ENCODE measurements at places on chromosomes 11 and 22.

GRCh38 chr11:120306519-120307242 is 18.4 kb upstream of the TLCD5 start:
- no peak for DNase-seq
- H3K36me3 ChIP-seq, result no peaks in the 10 kb centered on the region
- no peak overlapping the region for H3K27ac ChIP-seq
- no peak overlapping the region for H3K4me3 ChIP-seq
- peaks cover 40% of the 10 kb centered on the region for H3K27me3 ChIP-seq
- peaks cover 3% of the 10 kb centered on the region for H3K4me1 ChIP-seq

- DNase-seq, result no peak
- no peaks in the 10 kb centered on the region for H3K4me1 ChIP-seq
- no peak overlapping the region for H3K27ac ChIP-seq
- H3K4me3 ChIP-seq, result no peak overlapping the region
- H3K36me3 ChIP-seq, result no peaks in the 10 kb centered on the region
Observed at GRCh38 chr11:125483592-125483991, 12.5 kb downstream of the FEZ1 start.

GRCh38 chr11:113722221-113722620 is 16.1 kb upstream of the TMPRSS5 start:
- H3K27me3 ChIP-seq, result no peaks in the 10 kb centered on the region
- H3K4me1 ChIP-seq, result no peaks in the 10 kb centered on the region
- peaks cover 6% of the 10 kb centered on the region for H3K36me3 ChIP-seq
- no peak overlapping the region for H3K4me3 ChIP-seq
- no peak for DNase-seq
- H3K27ac ChIP-seq, result no peak overlapping the region

- peaks cover 12% of the 10 kb centered on the region for H3K27me3 ChIP-seq
- no peaks in the 10 kb centered on the region for H3K4me1 ChIP-seq
- H3K36me3 ChIP-seq, result no peaks in the 10 kb centered on the region
- no peak for DNase-seq
Observed at GRCh38 chr11:78941226-78941851, 366.7 kb upstream of the NARS2 start.

GRCh38 chr11:2207773-2208621 is 36.4 kb upstream of the TH start:
- no peaks in the 10 kb centered on the region for H3K36me3 ChIP-seq
- no peaks in the 10 kb centered on the region for H3K4me1 ChIP-seq
- no peaks in the 10 kb centered on the region for H3K27me3 ChIP-seq
- DNase-seq, result no peak
- no peak overlapping the region for H3K27ac ChIP-seq

DNA sequence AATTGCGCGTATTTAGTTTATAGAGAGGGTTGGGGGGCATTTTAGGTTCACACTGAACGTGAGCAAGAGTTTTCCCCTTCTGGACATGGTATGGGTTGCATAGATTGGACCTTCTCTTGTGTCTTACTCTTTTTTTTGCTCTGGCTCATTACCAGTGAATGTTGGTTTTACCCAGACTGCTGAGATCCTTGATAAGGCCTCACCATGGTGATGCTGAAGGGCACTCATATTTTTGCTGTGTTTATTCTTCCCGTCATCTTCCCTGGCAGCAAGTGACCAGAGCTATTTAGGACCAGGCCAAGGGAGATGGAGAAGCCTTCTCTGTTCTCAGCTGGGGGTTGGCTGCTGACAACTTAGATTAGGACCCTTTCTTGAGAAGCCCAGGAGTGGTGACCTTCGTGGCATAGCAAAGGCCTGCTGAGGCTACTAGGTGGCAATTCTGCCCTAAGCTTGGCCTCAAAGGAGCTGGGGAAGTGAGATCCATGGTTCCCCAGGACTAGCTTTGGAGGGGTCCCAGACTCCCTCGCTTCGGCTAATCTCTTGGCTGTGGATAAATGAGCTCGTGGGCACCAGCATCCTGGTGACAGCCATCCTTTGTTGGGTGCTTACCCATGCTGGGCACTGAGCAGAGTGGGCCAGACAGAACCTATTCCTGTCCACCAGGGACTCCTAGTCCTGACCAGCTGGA is 47.3 kb downstream of the GRIK4 start:
- H3K27ac ChIP-seq, result no peak overlapping the region
- H3K4me1 ChIP-seq, result peaks cover 8% of the 10 kb centered on the region
- no peak overlapping the region for H3K4me3 ChIP-seq

DNA sequence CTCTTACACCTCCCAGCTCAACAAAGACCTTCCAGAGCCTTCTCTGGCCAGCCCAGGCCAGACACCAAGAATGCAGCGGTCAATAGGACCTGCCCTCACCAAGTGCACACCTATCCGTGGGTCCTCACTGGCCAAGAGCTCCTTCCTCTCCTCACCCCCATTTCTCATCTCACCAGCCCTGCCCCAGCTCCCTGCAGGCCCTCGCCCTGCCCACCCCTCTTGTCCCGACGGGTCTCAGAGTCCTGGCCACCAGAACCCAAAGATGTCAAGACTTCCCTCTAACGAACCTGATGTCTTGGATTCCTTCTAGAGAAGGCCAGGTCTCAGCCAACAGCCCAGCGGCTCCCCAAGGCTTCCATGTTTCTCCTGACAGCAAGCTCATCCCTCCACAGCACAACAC is 43.6 kb downstream of the IGF2 start:
- no peak for DNase-seq
- H3K36me3 ChIP-seq, result peaks cover 7% of the 10 kb centered on the region
- no peaks in the 10 kb centered on the region for H3K4me1 ChIP-seq
- no peak overlapping the region for H3K4me3 ChIP-seq
- H3K27me3 ChIP-seq, result peaks cover 49% of the 10 kb centered on the region
- H3K27ac ChIP-seq, result no peak overlapping the region

- H3K27ac ChIP-seq, result no peak overlapping the region
- H3K4me1 ChIP-seq, result peaks cover 33% of the 10 kb centered on the region
- no peaks in the 10 kb centered on the region for H3K27me3 ChIP-seq
- H3K36me3 ChIP-seq, result no peaks in the 10 kb centered on the region
- no peak for DNase-seq
- peak overlapping the region; percentile 56 for H3K4me3 ChIP-seq
Observed at GRCh38 chr11:65538232-65538914, 13.5 kb downstream of the SCYL1 start.

DNA sequence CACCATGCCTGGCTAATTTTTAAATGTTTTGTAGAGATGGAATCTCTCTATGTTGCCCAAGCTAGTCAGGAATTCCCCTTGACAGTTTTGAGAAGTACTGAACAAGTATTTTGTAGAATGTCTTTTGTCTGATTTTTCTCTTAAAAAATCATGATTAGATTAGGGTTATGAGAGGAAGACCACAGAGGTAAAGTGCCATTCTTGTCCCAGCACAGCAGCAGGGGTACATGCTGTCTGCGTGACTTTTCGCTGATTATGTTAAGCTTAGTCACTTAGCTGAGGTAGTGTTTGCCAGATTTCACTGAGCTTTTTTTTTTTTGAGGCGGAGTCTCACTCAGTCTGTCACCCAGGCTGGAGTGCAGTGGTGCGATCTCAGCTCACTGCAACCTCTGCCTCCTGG is 13.6 kb upstream of the NUP160 start:
- peak overlapping the region; percentile 96 for H3K27ac ChIP-seq
- peak overlapping the region; percentile 72 for H3K4me3 ChIP-seq
- no peaks in the 10 kb centered on the region for H3K27me3 ChIP-seq

DNA sequence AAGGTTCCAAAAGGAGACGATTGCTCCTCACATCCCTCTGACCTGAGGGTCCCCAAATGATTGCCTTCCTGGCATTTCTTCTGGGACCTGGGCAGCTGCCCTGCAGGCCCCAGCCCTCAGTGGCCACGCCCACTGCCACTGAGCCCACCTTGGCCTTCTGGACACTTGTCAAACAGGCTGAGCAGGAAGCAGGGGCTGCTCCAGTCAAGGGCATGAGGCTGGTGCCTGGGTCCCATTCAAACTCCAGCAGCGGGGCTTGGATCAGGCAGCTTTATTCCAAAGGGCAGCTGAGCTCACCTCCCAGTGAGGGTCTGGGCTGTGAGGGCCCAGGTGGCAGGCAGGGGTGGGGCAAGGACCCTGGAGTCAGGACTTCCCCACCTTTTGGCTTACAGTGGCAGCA is 13.6 kb downstream of the KCTD17 start:
- peaks cover 13% of the 10 kb centered on the region for H3K27me3 ChIP-seq
- peaks cover 13% of the 10 kb centered on the region for H3K4me1 ChIP-seq
- no peak overlapping the region for H3K27ac ChIP-seq
- H3K36me3 ChIP-seq, result no peaks in the 10 kb centered on the region

DNA sequence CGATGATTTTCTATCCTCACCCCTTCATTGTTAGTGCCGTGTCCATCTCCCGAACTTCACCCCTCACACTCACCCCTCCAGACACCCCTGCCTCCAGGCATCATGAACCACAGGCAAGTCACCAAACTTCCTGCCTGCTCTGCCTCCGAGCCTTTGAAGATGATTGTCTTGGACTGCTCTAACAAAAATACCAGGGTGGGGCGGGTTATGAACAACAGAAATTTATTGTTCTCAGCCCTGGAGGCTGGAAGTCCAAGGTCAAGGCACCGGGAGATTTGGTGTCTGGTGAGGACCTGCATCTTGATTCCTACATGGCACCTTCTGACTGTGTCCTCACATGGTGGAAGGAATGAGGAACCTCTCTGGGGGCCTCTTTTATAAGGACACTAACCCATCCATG is 1508.3 kb downstream of the TBC1D22A start:
- no peaks in the 10 kb centered on the region for H3K4me1 ChIP-seq
- H3K4me3 ChIP-seq, result no peak overlapping the region
- no peak overlapping the region for H3K27ac ChIP-seq
- H3K36me3 ChIP-seq, result no peaks in the 10 kb centered on the region
- DNase-seq, result no peak

- no peak for DNase-seq
- peaks cover 9% of the 10 kb centered on the region for H3K4me1 ChIP-seq
- peak overlapping the region; percentile 46 for H3K27ac ChIP-seq
- H3K4me3 ChIP-seq, result peak overlapping the region; percentile 50
Observed at GRCh38 chr11:86204356-86204755, 40.2 kb upstream of the EED start.

DNA sequence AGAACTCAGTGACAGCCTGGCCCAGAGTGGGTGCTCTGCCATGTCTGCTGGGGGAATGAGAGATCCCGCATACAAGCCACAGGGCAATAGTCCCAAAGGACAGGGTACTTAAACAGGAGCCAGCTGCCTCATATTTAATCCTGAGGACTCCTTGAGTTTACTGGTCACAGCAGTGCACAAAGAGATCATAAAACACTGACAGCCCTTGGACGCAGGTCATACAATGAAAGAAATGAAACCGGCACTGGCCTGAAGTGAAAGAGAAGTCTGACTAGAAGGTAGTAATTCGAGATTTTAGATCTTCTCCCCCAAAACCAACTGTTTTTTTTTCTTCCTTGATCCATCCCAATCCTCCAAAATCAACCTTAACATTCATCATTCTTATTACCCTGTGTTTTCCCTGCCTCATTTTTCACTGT is 299.8 kb upstream of the SYN3 start:
- no peak overlapping the region for H3K27ac ChIP-seq
- H3K36me3 ChIP-seq, result peaks cover 11% of the 10 kb centered on the region
- H3K4me1 ChIP-seq, result peaks cover 11% of the 10 kb centered on the region
- H3K27me3 ChIP-seq, result no peaks in the 10 kb centered on the region
- DNase-seq, result no peak

DNA sequence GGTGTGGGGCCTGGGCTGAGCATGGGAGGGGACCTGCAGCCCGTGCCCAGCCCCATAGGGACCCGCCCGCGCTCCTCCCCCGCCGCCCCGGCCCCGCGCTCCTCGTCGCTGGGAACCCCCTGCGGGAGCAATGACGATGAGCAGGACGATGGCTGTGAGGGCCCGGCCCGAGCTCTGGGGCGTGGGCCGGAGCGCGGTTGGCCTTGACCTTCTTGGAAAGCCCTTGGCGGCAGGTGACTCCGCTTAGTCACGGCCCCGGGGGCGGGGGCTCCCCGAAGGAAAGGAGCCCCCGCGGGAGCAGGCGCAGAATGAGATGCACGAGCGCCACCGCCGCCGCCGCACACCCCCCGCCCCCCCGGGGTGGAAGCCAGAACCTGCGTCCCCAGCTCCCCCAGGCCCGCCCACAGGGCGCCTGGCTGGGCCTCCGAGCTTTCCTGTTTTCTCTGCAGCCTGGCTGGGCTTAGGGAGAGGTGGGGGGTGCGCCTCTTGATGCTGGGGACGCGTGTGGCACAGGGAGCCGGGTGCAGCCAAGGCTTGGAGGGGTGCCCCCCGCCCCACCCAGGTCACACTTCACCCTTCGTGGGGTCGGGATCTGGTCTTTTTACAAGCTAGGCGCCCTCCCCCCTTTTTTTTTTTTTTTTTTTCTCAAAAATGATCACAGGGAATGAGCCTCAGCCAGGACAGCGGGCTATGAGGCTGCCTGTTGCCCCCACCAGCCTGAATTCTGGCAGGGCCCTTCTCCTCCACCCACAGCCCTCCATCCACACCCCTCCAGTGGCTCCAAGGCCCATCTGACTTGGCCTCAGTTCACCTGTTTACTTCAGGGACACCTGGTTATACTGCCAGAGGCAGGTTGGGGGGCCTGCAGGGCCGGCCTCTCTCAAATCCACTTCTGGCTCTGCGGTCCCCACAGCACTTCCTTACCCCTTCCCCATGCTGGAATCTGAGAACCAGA is 17.9 kb downstream of the CRELD2 start:
- H3K27me3 ChIP-seq, result no peaks in the 10 kb centered on the region
- peak overlapping the region; percentile 73 for H3K4me3 ChIP-seq
- H3K4me1 ChIP-seq, result peaks cover 33% of the 10 kb centered on the region
- DNase-seq, result peak; percentile 96
- H3K36me3 ChIP-seq, result no peaks in the 10 kb centered on the region

- peaks cover 21% of the 10 kb centered on the region for H3K4me1 ChIP-seq
- H3K36me3 ChIP-seq, result no peaks in the 10 kb centered on the region
- H3K4me3 ChIP-seq, result no peak overlapping the region
Observed at GRCh38 chr22:42281284-42281683, 10.8 kb upstream of the TCF20 start.

- H3K36me3 ChIP-seq, result peaks cover 8% of the 10 kb centered on the region
- peak overlapping the region; percentile 78 for H3K27ac ChIP-seq
- no peak overlapping the region for H3K4me3 ChIP-seq
- H3K4me1 ChIP-seq, result no peaks in the 10 kb centered on the region
- H3K27me3 ChIP-seq, result no peaks in the 10 kb centered on the region
Observed at GRCh38 chr11:62817129-62817528, 11.9 kb upstream of the NXF1 start.

DNA sequence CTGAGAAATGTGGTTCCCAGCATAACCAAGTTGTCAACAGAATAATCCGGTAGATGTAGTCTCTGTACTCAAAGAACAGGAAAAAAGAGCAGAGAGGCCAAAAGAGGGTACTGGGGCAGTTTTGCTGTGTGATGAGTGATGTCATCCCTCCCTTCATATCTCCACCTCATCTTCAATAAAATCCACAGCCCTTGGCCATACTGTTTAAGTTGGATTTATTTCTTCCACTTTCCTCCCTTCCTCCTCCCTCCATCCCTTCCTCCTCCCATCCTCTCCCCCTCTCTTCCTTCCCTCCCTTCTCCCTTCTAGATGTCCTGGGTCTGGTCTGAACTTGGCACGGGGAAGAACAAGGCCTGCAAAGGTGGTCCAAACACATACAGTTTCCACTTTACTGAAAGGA is 18.2 kb upstream of the GRK3 start:
- peaks cover 4% of the 10 kb centered on the region for H3K36me3 ChIP-seq
- no peaks in the 10 kb centered on the region for H3K27me3 ChIP-seq
- no peak overlapping the region for H3K4me3 ChIP-seq
- H3K27ac ChIP-seq, result no peak overlapping the region
- H3K4me1 ChIP-seq, result peaks cover 52% of the 10 kb centered on the region

All from naive B cell (primary cell).